ENCODE measurements at places on chromosomes 12 and 14. TPM values are rescaled to one million over a fixed set of nuclear protein-coding genes. Genes with fewer than 3 reads are reported as not detected.

GRCh38 chr12:97503073-97503855, 40.7 kb downstream of the RMST start:
- no peak for DNase-seq

DNA sequence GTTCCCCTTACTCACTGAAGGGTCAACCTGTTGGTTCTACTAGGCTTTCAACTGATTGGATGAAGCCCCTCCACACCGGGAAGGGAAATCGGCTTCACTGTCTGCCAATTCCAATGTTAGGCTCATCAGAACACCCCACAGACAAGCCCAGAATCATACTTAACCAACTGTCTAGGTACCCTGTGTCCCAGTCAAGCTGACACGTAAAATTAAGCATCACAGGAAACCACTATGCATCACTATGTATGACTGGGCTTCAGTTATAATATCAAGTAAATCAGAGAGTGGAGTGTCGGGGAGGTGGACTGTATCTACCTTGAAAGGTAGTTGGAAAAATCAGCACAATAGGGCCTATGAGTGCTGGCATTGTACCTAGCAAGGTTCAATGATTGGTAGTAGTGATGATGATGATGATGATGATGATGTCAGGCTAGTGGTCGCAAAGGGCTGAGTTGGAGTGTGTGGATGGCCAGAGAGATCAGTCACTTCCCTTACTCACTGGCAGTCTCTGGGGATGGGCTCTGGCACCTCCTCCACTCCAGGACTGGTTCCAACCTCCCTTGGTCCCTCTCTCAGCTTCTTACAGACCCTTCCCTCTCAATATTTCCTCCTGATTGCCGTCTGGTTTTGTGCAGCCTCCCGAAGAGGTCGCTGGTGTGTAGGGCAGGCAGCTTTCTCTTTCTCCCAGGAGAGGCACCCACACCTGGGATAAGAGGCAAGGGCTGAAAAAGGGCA, 3.3 kb upstream of the ATG101 start:
- DNase-seq, result no peak

Gene CMA1
- not detected for total RNA-seq

Gene PTPRR
- not detected for total RNA-seq
